ENCODE measurements at places on chromosomes 5 and 9.

DNA sequence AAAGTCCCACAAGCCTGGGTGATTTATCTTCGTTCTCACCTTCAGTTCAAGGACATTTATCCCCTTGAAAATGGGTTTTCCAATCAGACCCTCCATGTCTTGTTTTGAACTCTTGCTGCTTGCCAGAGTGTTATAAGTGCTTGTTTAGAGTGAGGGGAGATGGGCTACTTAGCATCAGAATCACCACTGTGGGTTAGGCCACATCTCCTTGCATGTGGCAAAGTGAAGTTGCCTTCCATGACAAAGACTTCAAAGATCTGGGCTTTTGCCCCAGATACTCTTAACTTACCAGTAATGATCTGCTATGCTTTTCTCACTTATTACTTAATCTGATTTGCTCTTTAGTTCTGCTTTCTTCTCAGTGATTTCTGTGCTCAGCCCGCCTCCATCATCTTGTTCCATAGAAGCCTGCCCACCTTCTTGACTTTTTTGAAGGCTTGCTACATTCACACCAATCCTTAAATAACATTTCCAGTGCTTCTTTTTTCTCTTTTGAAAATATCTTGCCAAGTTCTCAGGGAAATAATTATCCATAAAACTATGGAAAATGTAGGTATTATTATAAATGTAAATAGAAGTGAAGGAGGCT lies 39.0 kb downstream of the GPR21 start:
- DNase-seq: no peak

- DNase-seq: no peak
Measured at GRCh38 chr9:75612754-75613153, 277.7 kb upstream of the PCSK5 start.

GRCh38 chr5:39177631-39177964 lies 41.8 kb downstream of the FYB1 start:
- peak; percentile 93 for DNase-seq

DNA sequence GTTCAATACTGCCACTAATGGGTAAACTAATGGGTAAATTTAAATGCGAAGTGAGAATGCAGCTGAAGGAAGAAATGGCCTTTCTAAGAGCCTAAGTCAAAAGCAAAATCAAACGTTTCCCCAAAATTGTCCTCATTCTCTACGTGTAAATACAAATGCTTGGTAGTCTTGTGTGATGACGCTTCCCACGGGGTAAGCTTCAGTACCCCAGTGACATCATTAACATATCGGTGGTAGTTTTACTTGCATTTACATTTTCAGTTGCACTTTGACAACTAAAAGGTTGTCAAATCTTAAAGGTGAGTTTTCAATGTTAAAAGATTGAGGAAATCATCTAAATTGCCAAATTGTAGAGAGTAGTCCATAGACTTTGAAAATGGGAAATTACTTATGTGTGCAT lies 550.7 kb upstream of the CCNG1 start:
- no peak for DNase-seq

DNA sequence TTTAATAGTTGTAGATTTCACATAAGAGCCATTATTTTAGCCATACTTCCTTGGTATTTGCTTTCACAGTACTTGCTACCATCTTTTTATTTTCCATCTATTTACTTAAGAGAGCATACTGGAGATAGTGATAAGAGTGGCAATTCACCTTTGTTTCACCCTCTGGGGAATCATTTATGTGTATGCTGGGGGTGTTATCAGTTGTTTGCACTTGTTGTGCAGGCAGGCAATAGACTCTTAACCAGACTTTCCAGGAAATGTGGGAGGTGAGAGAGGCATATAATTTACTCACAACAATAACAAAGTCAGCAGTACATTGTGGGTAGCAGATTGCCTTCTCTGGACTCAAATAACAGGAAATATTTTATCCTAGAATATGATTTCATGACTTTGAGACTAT lies 1018.3 kb downstream of the CDH12 start:
- DNase-seq: no peak

DNA sequence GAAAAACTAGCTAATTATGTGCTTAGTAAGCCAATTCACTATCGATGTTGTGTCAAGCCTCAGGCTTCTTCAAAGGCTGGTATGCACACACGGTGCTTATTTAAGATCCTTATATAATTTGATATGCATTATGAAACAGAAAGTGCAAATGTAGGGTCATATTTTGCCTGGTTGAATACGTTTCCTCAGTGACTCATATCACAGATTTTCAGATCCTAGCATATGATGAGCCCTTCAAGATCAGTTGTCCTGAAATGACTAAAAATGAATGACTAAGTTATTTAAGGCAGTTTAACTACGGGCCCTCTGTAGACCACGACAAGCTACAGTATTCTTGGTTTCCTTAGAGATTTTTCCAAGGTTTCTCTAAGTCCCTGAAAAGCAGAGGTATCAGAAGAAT lies 778.3 kb downstream of the PRELID2 start:
- no peak for DNase-seq

DNA sequence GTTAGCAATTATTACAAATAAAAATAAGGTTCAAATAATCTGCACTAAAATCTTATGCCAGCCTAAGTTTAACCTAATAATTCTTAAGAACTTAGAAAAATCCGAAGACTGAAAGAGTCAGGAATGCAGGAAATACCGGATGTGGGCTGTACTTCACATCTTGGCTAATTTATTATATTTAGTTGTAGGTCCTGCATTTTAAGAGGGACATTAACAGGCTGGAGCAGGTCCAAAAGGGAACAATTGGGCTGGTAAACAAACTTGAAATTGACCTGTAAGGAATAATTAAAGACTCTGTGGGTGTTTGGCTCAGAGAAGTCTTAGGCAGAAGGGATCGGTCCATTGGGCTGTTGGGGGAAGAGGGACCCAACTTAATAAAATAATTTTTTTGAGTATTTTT lies 18.4 kb downstream of the GLRA1 start:
- no peak for DNase-seq

DNA sequence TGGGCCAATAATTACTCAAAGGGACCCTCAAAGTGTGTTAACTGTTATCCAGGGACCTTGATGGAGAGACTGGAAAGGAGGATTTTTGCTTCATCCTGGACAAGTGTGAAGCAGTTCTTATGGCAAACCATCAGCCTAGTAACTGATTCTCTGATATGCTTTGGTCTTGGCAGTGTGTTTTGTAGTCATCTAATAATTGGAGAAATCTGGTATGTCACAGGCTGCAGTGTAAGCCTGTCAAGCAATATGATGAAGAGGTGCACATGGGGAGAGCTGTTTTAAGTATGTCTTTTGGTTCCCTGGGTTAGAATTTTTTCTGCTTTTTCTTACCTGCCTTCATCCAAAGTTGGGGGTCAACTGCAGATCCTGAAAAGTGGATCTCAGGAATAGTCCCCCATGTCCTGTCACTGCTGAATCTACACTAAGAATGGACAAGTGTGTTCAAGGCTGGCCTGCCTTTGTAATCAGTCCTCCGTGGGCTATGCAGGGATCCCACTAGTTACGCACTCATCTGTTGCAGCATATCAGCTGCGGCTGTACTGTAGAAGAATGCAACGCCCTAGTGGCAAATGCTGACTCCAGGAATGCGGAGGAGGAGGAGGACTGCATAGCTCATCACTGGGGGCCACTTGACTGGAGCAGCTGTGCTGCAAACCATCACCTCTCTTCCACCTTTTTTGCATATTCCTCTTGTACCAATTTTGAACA lies 1.9 kb downstream of the SPTAN1 start:
- peak; percentile 48 for DNase-seq

DNA sequence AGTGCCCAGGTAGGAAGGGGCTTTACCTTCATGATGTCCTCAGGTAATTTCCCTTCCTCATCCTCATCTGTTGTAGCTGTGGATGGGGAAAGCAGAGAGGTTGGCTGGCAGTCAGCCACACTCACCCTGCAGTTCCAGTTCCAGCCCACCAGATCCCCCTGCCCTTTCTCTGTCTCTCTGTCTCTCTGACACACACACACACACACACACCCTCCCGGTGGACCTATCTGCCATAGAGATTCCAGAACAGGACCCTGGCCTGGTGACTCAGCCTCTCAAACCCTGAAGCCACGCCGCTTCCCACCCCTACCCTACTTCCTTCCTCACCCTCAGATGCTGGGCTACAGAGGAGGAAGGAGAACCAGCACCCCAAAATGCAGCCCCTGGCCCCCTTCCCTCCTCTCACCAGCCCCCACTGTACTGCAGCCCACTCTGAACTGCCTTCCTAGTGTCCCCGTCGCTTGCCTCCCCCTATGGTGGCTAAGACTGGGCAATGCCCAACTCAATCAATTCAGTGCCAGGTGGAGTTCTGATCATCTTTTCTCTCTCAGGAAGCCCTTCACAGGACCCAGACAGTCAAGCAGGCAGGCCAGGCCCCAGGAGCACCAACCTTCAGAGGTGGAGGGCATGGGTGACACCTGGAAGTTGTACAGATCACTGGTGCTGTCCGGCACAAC lies 4.8 kb downstream of the IRF1 start:
- no peak for DNase-seq

- no peak for DNase-seq
Measured at GRCh38 chr9:136310273-136311030, 6.6 kb upstream of the CCDC187 start.

DNA sequence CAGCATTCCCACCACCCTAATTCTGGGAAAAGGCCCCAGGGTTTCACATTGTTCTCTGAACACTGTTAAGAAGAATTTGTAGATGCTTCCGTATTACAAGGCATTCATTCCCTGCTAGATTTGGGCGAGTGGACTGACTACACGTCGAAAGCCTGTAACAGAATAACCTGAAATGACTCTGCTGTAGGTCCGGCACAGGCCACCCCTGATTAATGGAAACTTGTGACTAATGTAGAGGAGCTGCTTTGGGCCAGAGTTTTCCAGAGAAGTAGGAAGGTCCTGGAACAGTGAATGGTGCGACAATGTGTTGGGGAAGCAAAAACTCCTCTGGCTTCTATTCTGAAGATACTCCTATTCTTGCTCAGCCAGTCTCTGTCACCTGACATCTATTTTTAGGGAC lies 87.6 kb downstream of the NR3C1 start:
- DNase-seq: no peak

DNA sequence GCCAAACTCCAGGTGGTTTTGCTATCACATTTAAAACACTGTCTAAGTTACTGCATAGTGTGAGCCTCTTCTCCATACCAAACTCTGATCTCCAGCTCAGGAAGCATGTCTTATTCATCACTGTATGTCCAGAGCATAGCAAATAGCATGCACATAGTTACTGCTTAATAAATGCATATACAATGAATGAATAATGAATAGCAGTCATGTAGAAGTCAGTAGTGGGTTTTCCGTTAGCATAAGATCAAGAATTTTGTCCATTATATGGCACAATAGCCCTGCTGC lies 329.4 kb downstream of the ARRDC3 start:
- DNase-seq: no peak

- no peak for DNase-seq
Measured at GRCh38 chr5:8844847-8845246, 701.0 kb downstream of the SEMA5A start.

DNA sequence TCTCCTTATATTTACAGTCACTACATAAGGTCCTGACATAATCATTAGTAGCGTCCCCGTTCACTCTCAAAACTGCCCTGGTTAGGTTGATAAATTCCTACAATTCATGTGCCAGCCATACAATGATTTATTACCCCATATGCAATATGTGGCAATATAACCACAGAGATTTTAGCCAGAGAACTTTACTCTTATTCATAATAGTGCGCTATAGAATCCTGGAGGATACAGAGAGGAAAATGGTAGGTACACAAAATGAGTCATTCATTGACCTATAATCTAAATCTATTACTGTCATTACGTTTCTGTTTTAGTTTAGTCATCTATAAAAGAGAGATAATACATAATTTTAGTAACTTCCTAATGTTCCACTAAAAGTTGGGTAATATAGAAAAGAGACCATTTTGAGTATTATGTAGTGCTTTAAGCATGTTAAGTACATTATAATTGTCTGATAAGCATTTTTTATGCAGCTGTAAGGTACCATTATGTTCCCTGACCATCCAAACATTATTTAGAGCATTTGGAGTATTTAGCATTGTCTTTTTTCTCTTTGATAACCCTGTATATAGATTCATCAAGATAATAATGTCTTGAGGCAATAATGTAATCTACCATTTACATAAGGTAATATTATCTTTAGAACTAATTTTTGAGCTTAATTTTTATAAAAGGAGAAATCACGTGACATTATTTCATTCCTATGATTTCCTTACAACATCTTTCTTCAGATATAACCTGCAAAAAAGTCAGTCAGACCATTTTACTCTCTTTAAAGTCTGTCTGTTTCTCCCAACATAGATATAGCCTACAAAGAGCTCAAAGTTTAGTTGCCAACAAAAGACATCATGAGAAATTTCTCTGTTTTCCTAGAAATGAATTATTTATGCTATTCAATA lies 655.5 kb upstream of the ZNF608 start:
- no peak for DNase-seq

- no peak for DNase-seq
Measured at GRCh38 chr5:66704790-66705425, 108.7 kb downstream of the MAST4 start.

DNA sequence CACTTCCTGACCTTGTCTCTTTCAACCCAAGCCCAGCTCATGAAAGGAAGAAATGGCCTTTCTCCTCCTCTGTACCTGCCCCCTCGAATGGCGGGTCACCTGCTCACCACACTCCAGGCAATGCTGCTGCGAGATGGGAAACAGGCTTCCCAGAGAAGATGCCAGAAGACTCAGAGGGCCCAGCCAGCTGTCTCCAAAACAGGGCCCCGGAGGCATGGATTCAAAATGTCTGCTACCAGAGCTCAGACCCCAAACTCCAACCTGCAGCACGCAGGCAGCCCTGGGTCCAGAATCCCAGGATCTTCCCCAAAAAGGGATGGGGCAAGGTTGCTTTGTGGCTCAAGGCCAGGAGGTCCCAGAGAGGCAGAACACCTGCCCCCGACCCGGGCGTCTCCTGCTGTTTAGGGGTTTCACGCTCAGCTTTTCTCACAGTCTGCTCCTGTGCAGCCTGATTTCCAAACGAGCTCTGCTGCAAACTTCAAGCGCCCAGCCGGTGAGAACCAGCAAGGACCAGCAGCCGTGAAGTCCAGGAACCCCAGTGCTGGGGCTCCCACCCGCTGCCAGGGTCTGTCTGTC lies 42.5 kb downstream of the VAV2 start:
- DNase-seq: no peak

- no peak for DNase-seq
Measured at GRCh38 chr9:119004618-119004990, 364.6 kb downstream of the BRINP1 start.

DNA sequence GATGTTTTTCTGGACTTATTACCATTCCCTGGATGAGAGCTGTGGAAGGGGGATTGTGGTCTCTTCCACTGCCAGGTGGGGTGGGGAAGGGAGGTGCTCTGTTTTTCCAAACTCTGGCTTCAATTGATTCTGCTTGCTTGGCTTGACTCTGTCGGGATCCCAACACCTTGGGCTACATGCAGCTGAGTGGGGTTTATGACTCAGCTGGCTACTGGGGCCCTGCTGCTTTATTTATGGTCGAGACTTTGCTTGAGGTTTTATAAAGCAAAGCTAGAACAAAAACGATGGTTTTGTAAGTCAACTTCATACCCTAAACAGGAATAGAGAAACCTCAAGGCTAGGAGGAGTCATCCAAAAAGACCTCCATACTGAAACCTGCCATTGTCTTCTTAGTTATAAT lies 76.3 kb downstream of the AOPEP start:
- no peak for DNase-seq

All from Jurkat, Clone E6-1 (cell line).